LHCN-M2 (cell line): ENCODE measurements at places on chromosomes 11 and 22. TPM values are rescaled to one million over a fixed set of nuclear protein-coding genes. Genes with fewer than 3 reads are reported as not detected.

GRCh38 chr11:69969890-69970784 lies 108.0 kb upstream of the ANO1 start:
- DNase-seq, result no peak

DNA sequence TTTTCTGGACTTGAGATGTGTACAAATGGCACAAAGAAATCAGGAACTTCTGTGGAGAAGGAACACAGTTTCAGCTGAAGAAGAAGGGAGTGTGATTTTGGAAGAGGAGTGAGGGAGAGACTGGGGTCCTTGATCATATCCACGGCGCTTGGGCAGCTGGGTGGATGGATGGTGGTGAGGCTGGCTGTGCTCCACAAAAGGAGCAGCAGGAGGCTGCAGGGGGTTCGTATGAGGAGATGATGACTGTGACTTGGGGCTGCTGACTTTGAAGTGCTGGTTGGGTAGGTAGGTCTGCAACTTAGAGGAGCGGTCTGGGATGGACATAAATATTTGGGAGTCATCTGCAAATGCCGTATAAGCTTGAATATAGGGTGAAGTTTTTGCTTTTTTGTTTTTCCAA lies 1.3 kb upstream of the DCHS1 start:
- DNase-seq, result no peak

GRCh38 chr11:126497581-126498122 lies 142.2 kb downstream of the ST3GAL4 start:
- no peak for DNase-seq

DNA sequence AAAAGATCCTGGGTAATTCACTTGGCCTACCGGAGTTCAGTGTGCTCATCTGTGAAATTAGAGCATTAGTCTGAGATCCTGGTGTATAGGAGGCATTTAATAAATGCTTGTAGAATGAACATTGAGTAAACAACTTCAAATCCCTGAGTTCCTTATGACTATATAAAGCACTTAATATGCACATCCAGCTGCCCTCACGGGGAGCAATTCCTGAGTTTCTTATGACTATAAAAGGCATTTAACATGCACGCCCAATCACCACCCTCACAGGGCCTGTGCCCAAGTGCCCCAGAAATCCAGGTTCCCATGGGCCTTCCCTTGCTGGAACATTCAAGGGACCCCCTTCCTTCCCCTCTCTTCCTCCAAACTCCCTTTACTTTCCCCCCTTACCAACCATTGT lies 13.6 kb downstream of the DRD2 start:
- no peak for DNase-seq

GRCh38 chr11:6850526-6850925 lies 5.0 kb downstream of the OR10A5 start:
- DNase-seq, result no peak

GRCh38 chr11:69375316-69376154 lies 81.6 kb downstream of the MYEOV start:
- DNase-seq, result no peak

DNA sequence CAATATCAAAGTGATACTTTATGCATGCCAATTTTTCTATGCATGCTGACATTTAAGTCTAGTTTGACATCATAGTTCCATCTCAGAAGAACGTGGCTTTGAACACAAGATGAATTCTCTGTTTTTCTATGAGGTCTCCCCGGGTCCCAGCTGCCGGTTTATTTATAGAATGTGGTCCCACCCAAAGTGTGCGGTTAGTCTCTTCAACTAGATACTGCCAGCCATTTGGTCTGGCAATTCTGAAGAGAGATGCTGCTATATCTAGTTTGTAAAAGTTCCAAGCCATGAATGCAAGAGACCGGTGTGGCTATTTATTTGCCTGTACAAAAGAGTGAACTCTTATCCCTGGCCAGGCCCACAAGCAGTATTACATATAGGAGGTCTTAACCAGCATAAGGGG lies 9.2 kb downstream of the OR5A2 start:
- DNase-seq, result no peak

DNA sequence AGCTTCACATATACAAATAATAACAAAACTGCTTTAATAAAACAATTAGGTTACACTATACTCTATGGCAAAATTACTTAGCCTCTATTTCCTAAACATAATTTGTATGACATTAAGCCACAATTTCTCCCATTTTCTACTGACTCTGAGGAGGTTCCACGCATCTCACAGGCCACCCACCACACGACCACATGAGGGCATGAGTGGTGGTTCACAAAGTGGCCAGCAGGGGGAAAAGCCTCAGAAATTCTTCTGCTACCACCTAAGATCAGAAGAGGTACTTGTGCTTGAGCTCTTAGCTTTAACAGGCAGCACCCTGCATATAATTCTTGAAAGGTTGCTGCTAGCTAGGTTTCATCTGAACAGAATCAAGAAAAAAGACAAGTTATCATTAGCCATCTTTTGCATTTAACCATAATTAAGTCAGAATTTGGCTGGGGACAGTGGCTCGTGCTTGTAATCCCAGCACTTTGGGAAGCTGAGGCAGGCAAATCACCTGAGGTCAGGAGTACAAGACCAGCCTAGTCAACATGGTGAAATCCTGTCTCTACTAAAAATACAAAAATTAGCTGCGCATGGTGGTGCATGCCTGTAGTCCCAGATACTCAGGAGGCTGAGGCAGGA lies 7.7 kb downstream of the LPXN start:
- DNase-seq, result peak; percentile 66

GRCh38 chr11:16403448-16403803 lies 47.1 kb upstream of the SOX6 start:
- no peak for DNase-seq

DNA sequence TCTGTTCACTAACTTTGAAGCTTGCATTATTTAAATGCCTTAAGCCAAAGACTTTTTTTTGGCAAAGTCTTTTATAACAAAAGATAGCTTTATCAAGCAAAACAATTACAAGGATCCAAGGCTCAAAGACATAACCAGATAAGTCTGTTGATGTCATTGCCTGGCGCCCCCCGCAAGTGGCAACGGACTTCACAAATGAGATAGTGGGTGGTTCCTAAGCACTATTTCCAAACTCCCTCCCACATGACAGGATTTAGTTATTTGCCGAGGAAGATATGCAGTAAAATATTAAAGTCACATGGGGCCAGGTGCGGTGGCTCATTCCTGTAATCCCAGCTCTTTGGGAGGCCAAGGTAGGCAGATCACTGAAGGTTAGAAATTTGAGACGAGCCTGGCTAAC lies 194.2 kb upstream of the DDI1 start:
- no peak for DNase-seq

DNA sequence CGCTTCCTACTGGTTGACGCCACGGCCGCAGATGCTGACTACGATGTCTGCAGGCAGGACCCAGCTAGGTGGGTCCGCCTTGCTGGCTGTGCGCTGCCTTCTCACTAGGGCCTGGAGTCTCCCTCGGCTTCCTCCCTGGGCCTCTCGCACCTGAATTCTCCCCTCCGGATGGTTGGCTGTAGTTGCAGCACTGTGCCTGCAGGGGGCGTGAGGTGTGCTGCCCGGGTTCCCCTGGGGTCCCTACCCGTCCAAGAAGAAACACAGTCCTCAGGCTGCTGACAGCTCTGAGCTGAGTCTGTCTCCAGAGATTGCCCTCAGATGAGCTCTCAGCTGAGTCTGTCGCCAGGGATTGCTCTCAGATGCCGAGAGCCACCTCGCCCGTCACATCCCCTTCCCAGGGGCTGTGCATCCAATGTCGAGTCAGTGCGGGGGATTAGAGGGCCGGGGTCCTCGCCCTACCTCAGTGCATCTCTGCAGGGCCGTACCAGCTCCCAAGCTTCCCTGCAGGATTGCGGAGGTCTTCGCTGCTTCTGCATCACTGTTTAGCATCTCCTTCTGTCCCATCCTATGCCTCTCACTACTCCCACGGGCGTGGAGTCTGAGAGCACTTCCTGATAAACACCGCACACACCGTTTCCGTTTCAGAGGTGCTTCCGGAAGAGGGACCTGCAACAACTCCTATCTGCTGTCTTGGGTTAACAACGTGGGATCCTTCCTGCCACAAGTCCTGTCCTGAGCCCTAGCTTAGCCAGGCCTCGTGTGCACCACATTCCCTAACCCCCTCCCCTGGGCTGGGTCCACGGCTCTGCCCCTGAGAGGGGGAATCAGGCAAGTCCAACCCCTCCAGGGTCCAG lies 196.9 kb downstream of the CSNK2A3 start:
- DNase-seq, result no peak

- no peak for DNase-seq
Observed at GRCh38 chr11:102589047-102589459, 36.1 kb downstream of the MMP20 start.

DNA sequence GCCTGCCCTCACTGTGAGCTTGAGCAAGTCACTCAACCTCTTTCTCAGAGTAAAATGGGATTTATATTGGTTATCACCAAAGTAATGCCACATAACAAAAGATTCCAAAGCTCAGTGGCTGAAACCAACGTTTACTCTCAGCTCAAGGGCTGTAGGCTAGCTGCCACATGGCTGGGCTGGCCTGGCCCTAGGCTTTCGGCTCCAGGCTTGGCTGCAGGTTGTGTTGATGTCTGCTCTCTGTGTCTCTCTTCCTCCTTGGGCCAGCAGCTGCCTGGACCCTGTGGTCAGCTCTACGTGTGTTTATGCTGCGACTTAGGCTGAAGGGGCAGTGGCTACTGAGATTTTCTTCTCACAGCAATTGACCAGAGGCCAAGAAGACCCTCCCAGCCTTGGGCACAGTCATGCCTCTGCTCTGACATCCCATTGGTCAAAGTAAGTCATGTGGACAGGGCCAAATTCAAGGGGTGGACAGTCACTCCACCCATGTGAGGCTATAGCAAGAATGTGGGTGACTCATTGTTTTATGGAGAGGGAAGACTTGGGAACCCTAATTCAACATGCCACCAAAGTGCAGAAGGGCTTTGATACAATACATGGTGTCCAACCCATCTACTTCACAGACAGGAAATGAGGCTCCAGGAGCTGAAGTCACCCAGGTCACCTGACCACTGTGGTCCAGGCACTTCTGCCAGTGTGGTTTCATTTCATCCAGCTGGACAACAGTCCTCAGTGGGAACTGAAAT lies 90.6 kb downstream of the TSPAN18 start:
- peak; percentile 43 for DNase-seq

DNA sequence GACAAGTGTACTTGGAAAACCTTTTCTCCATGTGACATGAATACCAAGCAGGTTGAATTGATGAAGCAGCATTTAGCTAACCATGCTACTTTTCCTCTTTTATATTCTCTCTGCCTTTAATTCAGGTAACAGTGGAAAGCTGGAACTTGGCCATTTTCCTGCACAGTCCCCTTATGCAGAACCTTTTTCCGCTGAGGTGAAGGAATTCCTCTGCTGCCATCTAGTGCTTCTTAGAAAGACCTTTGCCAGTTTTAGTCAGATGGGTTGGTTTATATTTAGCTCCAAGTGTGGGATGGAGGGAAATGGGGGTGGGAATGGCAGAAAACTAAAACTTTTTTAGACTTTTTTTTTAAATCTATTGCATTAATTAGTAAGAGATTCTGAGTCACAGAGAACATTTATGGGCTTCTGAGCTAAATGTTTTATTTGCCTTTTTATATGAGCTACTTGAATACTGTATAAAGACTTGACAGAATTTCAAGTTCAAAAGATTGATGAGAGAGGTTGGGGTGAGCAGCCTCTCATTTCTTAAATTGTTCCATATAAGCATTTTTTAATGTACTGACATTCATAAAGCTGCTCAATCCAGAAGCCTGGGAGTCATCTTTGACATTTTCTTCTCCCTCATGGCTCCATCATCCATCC lies 153.9 kb upstream of the ZC3H12C start:
- peak; percentile 79 for DNase-seq

Gene DRICH1
- total RNA-seq, result not detected in 2 replicates

Gene MICAL3
- total RNA-seq, result 18.5 and 21.0 TPM in 2 replicates

Gene PIH1D2
- total RNA-seq, result 1.5 and 2.0 TPM in 2 replicates

Gene C22orf15
- total RNA-seq, result 0.06 TPM in 1 of 2 replicates, not detected in the other

Gene OR5B21
- total RNA-seq, result not detected in 2 replicates

Gene OR8B4
- total RNA-seq, result not detected in 2 replicates

Gene MGAT3
- total RNA-seq, result under 0.01 TPM in 1 of 2 replicates, not detected in the other

Gene SMTNL1
- not detected in 2 replicates for total RNA-seq

Gene OAF
- 16.3 and 18.7 TPM in 2 replicates for total RNA-seq

Gene CPT1B
- 9.0 and 9.4 TPM in 2 replicates for total RNA-seq

Gene GAS2L1
- 33.3 and 47.1 TPM in 2 replicates for total RNA-seq

Gene ME3
- 17.3 and 22.1 TPM in 2 replicates for total RNA-seq
